ENCODE measurements at places on chromosomes 16 and 17.
A peak's percentile ranks its signal among the peaks of the same experiment; 100 is the strongest.

GRCh38 chr16:78294538-78295225 is 195.2 kb downstream of the WWOX start:
- no peak for DNase-seq

DNA sequence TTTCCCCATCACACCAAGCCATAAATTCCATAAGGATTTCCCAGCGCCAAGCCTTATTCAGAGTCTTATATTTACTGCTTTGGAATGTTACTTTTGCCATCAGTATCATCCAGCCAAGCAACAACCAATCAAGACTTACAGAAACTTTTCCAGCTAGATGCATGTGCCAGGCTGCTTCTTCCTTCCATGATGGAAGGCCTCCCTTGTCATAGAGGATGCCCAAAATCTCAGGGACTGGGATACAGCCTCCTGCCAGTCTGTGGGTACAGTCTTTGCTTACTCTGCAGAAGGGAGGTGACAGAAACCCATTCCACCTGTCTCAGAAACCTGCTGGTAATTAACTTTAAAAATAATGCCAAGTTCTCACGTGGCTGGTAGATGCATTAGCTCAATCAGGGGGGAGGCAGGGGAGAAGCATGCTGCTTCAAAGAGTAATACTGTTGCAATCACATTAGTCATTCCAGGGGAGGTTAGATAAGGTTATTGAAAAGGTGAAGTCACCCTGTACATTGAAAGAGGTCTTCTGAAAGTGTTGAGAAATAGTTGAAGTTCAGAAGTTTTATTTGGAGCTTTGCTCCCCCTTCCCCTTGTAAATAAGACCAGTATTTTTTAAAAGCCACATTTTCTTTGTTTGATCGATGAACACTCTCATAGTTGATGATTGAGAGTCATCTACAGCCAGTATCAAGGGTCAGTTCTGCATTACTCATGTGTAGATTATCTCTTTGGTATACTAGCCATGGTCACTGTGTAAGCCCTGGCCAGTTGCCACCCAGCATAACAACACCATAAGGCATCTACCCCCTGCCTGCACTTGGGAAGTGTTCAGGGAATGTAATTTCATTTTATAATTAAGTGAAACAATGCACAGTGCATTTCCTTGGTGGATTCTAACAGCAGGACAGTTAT is 22.2 kb downstream of the HLF start:
- no peak for DNase-seq

DNA sequence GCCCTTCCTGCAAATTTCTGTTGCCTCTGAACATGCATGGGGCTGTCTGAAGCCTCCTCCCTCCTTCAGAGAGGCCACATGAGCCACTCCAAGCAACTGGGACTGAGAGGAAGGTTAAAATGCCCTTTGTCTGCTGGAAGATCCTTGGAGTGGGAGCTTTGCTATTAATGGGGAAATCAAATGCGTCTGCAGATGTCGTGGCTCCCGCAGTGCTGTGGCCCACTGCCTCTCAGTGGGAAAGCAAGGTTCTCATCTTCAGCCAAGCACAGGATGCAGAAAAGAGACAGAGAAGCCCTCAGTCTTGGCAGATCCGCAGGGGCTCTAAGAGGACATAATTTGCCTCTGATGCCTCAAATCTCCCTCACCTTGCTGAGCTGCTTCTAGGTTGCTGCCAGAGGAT is 34.8 kb downstream of the PEMT start:
- no peak for DNase-seq

DNA sequence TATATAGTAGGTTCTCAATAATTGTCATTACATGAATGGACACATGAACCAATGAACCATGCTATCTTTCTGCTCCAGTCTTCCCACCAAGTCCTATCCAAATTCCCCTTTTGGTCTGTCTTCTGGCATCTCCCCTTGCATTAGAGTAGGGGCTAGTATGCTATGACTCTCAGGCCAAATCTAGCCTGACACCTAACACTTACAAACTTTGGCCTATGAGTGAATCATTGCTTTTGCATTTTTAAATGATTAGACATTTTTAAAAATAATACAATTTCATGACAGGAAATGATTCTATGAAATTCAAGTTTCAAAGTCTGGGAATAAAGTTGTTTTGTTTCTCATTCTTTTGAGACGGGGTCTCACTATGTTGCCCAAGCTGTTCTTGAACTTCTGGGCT is 102.5 kb upstream of the MAF start:
- no peak for DNase-seq

- DNase-seq = no peak
These were observed 30.3 kb downstream of the MMD start for GRCh38 chr17:55391244-55391757.

GRCh38 chr17:74805591-74805991 is 29.4 kb upstream of the NAT9 start:
- DNase-seq = no peak

GRCh38 chr16:10485698-10486382 is 94.6 kb downstream of the EMP2 start:
- no peak for DNase-seq

DNA sequence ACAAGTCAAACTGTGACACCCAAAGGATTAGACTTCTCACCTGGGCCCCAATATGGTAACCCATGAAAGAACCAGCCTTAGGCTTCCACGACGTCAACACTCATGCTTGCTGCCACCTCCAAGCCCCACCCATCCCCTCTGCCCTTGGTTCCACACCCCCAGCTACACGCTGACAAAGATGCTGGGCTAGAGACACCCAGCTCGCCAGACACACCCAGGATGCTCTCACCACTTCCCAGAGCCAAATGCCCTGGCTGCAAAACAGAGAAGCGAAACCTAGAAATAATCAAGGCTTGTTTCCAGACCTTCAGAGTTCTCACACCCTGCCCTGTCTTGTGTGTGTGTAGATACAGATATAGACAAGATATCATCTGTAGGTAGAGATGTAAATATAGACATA is 26.0 kb upstream of the ADCY9 start:
- no peak for DNase-seq

DNA sequence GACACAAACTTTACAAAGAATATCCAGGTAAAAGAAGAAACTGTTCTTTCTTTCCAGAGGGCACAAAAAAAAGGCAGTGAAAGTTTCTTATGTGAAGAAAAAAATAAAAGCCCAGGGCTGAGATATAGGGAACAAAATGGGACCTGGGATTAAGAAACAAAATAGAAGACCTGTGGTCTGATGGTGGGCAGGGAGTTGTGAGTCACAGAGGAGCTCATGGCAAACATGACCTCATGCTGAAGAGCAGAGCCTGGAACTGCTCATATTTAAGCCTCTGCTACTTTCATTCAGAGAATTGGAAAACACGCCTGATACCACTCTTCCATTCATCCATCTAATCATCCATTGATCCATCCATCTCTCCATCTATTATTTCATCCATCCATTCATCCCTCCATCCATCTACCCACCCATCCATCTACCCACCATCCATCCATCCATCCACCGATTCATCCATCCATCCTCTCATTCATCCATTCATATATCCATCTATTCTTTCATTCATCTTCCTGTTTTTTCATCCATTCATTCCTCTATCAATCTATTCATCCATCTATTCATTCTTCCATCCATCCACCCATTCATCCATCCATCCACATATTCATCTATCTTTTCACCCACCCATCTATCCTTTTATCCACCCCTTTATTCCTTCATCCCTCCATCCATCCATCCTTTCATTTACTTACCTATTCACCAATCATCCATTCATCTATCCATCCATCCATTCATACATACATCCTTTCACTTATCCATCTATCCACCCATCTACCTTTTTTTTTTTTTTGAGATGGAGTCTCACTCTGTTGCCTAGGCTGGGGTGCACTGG is 30.0 kb downstream of the WFDC1 start:
- no peak for DNase-seq

DNA sequence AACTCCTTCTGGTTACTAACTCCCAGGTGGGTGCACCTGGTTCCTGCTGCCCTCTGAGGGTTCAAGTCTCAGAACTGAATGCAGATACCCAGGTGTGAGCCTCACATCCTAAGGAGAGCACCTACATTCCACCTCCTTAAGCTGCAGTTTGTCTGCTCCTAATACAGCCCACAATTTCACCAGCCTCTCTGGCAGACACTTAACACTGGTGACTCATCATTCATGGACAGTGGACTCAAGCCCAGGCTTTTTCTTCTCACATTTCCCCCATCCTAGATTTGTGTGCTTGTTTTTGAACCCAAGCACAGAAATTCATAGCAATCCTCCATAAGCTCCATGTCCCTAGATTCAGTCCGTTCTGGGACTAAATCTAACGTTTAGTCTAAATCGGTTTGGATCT is 7.0 kb upstream of the MAF start:
- DNase-seq = peak; percentile 13

GRCh38 chr17:410543-411401 is 58.2 kb upstream of the RPH3AL start:
- no peak for DNase-seq

- peak; percentile 23 for DNase-seq
These were observed 27.1 kb downstream of the MEOX1 start for GRCh38 chr17:43634591-43635125.

DNA sequence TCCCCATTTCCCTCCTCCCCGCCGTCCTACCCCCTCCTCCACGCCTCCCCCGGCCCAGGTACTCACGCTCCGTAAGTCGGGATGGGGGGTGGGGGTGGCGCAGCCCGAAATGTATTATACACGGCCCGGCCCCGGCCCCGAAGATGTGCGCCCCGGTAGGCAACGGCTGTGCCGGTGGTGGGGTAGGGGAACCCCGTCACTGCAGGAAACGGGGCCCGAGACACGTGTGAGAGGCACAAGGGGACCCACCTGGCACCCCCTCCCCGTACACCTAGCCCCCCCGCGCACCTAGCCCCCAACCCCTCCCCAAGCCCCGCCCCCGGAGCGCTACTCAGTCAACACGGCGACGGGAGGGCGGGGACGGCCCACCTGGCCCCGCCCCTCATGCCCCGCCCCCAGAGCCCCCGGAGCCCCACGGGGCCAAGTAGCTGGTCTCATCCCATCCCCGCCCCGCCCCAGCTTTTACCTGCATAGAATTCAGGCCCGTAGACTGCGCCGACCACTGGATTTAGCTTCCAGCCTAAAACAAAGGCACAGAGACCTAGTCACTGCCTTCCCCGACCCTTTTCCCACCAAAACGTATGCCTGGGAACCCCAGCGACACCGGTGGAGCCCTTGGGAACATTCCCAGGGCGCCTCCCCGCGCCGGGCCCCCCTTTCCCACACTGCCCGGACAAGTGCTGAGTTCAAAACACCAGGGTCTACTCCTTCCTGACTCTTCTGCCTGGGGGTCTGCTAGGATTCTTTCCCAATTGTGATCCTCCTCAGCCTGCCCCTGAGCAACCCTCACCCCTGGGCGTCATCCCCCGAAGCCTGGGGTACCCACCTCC is 22.8 kb downstream of the ENGASE start:
- no peak for DNase-seq

- DNase-seq = peak; percentile 14
These were observed 1.5 kb upstream of the NPTX1 start for GRCh38 chr17:80477647-80478478.

GRCh38 chr17:73305845-73306836 is 5.7 kb downstream of the CDC42EP4 start:
- no peak for DNase-seq

GRCh38 chr17:58758890-58759289 is 3.2 kb downstream of the PPM1E start:
- DNase-seq = no peak

- DNase-seq = peak; percentile 14
These were observed 7.5 kb upstream of the SNTB2 start for GRCh38 chr16:69179328-69180010.

- peak; percentile 76 for DNase-seq
These were observed 29.0 kb downstream of the PIMREG start for GRCh38 chr17:6473128-6473767.

DNA sequence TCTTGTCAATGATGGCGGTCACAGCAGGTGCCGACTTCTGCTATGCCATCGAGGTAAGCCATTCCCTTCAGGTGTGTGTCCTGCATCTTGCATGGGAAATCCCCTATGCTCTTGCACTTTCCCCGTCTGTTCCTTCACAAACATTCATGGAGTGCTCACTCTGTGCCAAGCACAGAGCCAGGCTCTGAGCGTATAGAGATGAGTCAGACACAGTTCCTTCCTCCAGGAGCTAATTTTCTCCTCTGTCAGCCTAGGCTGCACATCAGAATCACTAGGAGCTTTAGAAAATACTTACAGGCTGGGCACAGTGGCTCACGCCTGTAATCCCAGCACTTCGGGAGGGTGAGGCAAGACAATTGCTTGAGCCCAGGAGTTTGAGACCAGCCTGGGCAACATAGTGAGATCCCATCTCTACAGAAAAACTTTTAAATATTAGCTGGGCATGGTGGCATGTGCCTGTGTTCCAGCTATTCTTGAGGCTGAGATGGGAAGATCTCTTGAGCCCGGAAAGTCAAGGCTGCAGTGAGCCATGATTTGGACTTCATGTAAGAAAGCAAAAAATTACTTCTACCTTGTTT is 14.1 kb downstream of the PRMT7 start:
- DNase-seq = no peak

DNA sequence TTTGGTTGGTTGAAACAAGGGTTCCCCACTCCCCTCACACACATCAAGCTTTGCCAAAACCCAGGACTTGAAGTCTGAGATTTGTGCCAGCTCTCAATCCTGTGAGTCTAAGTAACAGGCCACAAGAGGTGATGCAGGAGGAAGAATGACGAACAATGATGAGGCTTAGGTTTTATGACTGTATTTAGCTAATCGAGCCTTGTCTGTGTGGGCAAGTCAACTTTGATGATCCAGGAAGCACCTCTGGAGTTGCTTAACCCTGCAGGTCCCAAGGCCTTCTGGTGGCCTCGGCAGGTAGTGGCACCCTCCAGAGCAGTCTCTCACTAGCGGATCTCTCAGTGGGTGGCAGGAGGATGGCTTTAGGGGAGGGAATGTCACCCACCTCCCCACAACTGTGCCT is 28.7 kb downstream of the CDK5RAP3 start:
- no peak for DNase-seq

- DNase-seq = no peak
These were observed 26.9 kb upstream of the CDC42EP4 start for GRCh38 chr17:73338566-73339197.

DNA sequence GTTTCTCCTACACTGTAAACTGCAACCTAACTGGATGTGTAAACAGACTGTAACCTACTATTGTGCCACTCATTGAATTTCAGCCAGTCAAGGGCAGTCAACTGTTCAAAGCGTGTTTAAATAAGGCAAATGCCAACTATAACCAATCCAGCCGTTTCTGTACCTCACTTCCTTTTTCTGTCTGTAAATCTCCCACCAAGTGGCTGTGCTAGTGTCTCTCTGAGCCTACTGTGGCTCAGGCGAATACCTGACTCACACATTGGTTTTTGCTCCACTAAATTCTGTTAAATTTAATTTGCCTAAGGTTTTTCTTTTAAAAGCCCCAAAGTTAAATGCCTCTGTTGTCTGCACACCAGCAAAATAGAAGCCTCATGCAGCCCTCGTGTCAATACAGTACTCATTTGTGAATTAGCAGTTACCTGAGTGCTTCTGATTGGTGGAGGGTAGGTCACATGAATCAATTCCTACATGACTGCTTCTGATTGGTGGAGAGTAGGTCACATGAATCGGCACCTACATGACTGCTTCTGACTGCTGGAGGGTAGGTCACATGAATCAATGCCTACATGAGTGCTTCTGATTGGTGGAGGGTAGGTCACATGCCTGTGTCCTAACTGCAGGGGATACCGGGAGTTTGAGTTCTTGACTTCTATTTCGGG is 31.1 kb upstream of the CCR7 start:
- DNase-seq = no peak

Measured in midbrain (tissue), 1 donor.